ENCODE measurements at places on chromosomes 13 and 19.

DNA sequence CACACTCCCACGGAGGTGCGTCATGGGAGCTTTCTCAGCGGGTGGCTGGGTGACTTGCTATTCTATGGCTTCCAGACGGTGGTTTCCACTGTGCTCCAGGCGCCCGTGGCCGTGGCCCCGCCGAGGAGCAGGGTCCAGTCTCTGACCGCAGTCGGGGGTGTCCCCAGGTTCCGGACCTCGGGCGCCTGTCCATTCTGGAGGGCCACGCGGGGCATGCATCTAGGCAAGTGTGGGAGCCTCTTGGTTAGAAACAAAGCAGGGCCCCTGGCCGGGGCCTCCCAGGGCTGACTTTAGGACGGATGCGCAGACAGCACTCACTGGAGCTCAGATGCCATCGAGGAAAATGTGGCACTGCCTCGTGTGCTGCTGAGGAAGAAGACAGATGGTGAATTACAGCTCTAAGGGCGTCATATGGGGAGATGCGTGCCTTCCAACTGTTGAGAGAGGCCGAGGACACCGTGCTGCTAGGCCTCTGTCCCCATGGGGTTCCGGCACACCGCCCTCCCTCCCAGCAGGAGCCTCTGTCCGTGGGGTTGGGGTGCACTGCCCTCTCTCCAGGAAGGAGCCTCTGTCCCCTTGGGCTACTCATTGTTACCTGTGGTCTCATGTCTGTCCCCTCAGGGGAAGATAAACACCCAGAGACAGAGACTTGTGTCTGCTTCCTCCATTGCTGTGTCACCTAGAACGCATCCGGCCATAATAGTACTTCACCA lies 38.1 kb downstream of the TMEM255B start:
- no peak for DNase-seq

GRCh38 chr19:56133858-56134653 lies 7.0 kb upstream of the ZNF444 start:
- peak; percentile 39 for DNase-seq

DNA sequence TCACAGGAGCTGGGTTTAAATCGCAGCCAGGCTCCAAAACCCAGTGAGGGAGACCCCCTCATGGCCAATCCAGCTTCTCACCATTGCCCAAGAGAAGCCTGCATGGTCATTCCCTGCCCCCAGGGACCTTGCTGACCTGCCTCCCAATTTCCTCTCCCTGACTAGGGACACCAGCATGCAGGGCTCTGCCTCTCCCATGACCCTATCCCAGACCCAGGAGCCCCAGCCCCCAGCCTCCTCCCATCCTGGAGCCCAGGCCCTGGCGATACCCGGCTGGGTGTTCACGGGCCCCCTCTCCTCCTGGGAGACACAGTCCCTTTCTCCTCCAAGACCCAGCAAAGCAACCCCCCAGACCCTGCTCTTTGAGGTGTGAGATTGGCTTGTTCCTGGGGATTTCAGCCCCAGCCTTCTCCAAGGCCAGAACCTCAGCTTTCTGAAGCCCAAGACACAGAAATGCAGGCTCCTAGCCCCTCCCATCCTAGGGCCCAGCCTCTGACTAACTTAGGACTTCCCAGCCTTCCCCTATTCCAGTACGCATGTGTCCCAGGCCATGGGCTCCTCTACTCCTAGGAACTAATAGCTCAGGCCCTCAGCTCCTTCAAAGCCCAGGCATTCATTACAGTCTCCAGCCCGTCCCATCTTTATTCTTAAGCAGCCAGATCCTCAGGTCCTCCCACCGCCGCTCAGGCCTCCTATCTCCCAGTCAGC lies 1.1 kb downstream of the GYS1 start:
- no peak for DNase-seq

DNA sequence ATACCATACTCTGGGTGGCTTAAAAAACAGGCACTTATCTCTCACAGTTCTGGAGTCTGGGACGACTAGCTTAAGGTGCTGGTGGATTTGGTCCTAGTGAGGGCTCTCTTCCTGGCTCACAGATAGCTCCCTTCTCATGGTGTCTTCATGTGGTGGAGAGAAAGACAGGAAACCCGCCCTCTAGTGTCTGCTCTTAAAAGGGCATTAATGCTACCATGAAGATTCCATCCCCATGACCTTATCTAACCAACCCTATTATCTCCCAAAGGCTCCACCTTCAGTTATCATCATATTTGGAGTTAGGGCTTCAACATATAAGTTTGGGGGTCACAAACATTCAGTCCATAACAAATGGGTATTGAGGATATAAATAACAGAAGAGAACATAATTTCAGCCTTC lies 139.4 kb downstream of the HS6ST3 start:
- DNase-seq, result no peak

DNA sequence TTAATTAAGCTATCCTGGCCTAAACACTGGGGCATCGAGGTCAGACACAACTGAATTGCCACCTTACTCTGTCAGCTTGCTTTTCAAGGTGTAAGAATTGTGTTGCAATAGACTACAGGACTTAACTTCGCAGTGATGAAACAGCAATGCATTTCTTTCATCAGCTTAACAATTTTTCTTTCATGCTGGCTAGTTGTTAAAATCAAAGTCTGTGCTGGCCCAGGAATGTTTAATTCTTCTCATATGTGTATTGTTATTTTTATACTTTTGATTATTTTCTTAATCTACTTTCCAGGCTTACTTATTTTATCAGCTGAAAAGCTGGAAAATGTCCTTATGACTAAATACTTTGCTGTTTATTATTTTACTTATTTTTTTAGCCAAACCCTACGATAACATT lies 79.7 kb downstream of the EFNB2 start:
- no peak for DNase-seq

DNA sequence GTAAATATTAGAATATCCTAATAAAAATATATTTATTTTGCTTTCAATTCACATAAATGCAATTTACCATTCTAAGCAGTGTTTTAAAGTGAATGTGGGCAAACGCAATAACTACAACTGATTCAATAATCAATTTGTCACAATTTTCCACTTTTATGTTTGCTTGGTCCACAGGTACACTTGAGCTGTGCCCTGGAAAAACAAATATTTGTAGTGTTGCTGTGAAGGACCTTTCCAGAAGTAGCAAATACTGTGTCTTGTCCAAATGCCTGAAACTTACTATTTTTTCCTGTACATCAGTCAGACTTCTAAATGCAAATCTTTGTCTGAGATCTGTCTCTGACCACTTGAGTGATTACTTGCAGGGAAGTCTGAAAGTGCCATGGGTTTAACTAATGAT lies 845.8 kb upstream of the SLITRK5 start:
- no peak for DNase-seq

DNA sequence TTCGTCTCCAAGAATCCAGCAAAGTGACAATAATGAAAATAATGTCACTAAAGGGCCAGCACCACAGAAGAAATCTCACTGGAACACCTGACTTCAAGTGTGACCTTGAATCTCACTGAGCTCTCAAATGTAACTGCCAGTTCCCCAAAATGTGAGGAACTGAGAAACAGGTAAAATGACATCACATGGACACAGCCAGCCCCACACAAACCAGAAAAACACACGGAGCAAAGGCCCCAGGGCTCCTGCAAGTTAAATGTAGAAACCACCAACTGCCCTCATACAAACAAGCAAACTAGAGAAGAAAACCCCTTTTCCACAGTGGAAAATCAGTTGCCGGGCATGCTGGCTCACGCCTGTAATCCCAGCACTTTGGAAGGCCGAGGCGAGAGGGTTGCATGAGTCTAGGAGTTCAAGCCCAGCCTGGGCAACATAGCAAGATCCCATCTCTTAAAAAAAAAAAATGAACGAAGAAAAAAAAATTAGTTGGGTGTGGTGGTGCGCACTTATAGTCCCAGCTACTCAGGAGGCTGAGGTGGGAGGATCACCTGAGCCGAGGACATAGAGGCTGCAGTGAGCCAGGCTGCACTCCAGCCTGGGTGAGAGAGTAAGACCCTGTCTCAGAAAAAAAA lies 8.7 kb upstream of the KANK2 start:
- DNase-seq, result no peak

- no peak for DNase-seq
Observed at GRCh38 chr13:43222086-43222485, 198.7 kb downstream of the DNAJC15 start.

DNA sequence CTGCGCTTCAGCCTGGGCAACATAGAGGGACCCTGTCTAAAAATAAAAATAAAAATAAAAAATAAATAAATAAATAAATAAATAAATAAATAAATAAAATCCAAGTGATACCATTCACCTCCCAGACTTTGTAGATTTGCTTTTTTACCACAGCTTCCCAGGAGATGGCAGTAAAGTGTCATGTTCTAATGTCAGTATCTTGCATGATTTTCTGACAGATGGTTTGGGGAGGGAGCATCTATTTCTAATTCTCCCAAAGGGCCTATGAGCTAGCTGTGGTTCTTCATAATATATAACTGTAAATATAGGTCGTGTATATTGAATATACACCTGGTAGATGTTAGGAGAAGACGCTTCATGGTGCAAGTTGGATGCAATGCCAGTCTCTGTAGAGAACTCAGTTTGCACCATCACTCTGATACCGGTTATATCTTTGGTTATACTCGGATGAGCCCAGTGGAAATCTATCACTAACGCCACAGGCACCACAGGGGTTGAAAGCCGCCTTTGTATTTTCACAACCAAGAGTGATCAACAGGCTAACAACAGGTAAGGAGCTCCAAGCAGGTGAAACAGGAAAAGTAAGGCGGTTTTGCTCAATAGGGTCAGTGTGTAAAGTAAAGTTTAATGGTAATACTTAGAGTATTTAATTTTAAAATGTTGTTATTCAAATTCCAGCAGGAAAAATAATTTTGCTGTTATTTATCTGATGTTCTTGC lies 13.9 kb downstream of the APLP1 start:
- DNase-seq, result peak; percentile 25

DNA sequence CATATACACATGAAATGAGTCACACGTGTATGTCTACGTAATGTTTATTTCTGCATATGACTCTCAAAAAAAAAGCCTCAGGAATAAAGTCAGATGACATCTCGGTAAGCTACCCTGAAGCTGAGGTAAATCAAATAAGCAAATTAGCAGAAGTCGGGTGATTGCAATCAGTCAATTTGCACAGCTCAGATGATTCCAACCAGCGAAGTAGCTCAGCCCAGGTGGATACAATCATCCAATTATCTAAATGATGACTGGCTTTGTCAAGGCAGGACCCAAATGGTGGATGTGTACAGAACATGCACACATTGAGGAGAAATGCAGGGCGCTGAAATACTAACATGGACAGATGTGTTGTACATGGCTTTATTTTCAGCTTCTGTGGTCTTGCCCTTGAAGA lies 148.5 kb downstream of the ZNF486 start:
- no peak for DNase-seq

DNA sequence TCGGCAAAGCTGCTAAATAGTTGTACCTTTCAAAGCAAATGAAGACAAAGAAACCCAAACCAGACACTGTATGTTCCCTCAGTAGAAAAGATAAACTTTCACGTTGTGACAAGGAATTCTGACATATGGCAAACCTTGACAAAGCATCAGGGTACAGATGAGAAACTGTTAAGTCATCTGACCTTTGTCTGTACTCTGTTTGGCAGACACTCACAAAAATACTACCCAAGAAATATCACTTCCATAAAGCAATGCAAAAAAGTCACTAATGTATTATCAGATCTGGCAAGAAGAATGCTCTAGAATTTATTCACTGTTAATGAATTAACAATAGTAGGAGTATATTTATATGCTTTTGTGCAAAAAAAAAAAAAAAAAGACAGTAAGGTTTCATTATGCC lies 843.7 kb downstream of the DIAPH3 start:
- no peak for DNase-seq

- DNase-seq, result no peak
Observed at GRCh38 chr19:21328406-21328805, 804 bp downstream of the ZNF708 start.

DNA sequence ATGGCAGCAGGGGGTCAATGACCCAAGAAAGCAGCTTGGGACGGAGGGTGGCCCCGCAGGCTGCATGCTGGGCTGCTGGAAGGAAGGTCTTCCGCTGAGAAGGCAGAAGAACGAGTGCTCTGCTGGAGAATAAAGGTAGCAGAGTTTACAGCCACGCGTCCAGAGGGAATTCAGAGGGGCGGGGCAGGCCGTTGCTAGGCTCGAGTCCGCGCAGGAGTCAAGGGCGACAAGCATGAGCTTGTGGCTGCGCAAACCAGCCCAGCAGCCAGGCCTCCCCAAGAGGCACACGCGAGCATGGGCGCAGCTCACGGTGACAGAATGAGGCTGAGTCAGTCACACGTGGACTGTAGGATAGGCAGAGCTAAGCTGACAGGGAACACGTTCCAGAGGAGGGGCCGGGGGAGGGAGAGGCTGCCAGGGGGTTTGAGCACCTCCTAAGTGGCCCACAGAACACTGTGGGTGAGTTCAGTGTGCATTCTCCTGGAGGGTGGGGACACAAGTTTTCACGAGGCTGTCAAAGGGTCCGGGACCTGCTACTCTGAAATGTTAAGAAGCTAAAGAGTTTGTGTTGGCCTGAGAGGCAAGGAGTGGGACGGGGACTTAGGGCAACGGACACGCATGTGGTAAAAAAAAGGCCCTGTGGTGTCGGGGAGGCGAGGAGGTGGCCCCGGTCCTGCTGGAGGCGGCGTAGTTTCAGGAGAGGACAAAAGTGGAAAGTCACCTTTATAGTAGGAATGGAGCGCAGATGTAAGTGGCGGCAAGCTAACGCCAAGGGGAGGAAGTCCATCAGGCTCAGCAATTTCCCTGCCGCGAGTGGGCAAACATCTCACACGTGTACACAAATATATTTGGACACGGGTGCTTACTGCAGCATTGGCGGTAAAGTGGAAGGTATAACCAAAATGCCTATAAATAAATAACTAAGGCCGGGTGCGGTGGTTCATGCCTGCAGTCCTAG lies 17.7 kb downstream of the RFX2 start:
- DNase-seq, result peak; percentile 45

DNA sequence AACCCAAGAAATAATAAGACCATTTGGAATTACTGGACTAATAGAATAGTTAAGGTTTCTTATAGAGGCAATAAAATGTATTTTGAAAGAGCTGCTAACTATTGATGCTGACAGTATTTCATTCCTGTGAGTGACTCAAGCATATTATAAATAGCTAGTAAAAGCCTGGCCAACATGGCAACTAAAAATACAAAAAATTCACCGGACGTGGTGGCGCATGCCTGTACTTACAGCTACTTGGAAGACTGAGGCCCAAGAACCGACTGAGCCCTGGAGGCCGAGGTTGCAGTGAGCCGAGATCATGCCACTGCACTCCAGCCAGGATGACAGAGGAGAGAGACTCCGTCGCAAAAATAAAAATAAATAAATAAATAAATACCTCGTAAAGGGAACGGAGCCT lies 5.4 kb upstream of the ICAM3 start:
- no peak for DNase-seq

DNA sequence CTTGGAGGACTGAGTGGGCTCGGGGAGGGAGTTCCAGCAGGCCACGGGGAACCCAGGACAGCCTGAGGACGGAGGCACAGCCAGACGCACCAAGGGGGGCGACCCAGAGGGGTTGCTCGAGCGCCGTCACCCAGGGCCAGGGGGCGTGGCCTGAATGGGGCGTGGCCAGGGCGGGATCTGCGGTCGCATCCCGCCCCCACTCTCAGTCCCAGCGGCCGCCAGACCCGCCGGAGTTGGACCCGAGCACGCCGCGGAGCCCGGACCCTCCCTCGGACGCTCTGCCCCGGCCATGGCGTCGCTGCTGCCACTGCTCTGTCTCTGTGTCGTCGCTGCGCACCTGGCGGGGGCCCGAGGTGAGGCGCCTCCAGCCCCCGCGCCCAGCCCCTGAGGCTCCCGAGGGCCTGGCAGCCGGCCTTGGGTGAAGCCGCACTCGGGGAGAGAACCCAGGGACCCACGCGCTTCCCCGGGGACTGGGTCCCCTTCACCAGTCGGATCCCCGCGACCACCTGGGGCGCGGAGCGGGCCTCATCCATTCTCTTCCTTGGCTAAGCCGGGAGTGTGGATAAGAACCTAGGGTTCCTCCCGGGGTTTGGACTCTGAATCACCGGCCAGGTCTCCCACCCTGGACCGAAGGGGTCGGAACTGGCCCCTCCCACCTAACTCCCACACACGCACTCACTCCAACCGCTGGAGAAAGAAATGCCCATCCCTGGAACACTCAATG lies at the start of gene CILP2:
TSS of gene CILP2 (plus strand) at position 205 of the 724 bp plus-strand sequence. CDS start at position 290, 85 bp downstream.
- DNase-seq, result no peak

Data from GDM1 (cell line).